ENCODE measurements at places on chromosomes 2 and 18.
A peak's percentile ranks its signal among the peaks of the same experiment; 100 is the strongest.

DNA sequence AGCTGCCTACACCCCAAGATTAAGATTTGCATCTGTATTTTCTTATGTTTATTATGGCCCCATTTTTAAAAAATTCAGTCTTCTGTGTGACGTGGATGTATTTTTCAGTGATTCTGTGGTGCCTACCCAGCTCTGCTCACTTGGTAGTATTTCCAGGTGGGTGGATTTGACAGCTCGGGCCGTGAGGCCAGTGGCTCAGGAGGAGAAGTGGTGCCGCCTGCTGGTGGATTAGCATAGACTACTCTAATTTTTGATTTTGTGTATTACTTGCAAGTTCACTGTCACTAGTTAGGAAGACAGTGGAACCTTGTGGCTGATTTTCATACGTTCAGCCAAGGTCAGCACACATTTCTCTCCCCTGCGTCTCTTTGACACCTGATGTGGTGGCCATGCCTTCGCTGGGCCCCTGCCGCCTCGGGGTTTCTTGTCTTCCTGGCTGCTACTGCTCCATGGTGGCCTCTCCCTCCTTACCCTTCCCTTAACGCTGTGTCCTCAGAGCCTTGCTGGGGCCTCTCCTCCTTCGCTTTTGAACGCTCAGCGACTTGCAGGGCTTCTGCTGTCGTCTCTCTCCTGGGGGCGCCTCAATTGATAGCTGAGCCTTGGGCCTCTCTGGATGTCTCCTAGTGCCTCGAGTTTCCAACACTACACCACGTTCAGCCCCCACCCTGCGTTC lies 89.4 kb downstream of the DGKD start:
- peak; percentile 62 for DNase-seq

- DNase-seq = no peak
These were observed 29.2 kb downstream of the HS6ST1 start for GRCh38 chr2:128289439-128289838.

DNA sequence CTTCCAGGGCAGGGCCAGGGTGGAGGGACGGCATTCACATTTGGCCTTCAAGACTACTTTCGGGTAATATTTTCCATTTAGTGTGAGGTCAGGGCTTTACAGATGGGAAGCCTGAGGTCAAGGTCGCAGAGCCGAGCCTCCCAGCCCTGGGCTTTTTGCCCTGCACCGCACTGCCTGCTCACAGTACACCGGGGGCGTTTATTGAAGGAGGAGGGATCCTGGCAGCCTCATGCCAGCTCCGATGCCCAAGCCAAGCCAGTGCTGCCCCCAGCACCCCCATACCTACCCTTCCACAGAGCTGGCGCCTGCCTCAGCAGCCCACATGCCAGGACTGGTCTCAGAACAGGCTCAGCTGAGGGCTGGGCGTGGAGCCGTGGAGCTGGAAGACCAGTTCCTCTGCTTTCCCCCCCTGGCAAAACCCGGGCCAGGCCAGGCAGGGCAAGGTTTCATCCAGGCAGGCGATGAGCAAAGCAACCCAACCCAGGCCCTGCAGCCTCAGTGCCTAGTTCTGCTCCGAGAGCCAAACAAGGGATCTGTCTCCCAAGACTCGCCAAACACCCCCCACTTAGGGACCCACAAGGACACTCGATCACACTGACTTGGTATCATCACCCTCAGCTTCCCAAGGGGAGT lies 11.9 kb downstream of the SDC1 start:
- DNase-seq = no peak

- peak; percentile 62 for DNase-seq
These were observed 80.0 kb downstream of the EXOC6B start for GRCh38 chr2:72745679-72746368.

GRCh38 chr18:7877609-7878008 lies 310.5 kb downstream of the PTPRM start:
- no peak for DNase-seq

DNA sequence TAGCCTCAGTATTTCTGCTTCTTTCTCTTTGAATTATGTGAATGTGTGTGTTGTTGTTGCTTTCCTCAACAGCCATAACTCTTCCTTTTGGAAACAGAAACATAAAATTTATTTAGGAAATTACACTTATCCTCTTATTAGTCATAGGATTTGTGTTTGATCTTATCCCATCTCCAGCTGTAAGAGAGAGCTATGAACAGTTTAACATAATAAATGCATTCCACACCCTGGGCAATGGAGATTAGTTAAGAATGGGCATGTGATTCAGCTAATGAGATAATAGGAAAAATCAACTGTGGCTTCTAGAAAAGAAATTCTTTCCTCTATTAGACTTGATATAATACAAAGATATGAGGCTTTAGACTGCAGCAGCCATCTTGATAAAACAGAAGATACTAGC lies 55.0 kb downstream of the SCN7A start:
- DNase-seq = no peak

DNA sequence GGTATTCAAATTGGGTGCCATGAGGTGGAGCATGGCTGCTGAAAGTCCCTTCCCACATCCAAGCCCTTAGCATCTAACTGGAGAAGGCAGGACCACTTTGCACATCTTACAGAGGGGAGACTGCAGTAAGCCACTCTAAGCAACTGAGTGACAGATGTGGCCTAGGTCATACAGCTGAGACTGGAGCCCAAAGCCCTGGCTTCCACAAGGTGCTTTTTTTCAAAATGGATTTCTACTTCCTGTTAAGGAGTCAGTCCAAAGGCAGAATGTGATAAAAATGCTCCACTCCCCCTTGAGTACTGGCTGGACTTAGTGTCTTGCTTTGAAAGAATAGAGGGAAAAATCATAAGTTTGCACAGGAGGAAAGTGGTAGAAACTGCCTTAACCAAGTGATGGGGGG lies 424.0 kb upstream of the SPRED2 start:
- no peak for DNase-seq

DNA sequence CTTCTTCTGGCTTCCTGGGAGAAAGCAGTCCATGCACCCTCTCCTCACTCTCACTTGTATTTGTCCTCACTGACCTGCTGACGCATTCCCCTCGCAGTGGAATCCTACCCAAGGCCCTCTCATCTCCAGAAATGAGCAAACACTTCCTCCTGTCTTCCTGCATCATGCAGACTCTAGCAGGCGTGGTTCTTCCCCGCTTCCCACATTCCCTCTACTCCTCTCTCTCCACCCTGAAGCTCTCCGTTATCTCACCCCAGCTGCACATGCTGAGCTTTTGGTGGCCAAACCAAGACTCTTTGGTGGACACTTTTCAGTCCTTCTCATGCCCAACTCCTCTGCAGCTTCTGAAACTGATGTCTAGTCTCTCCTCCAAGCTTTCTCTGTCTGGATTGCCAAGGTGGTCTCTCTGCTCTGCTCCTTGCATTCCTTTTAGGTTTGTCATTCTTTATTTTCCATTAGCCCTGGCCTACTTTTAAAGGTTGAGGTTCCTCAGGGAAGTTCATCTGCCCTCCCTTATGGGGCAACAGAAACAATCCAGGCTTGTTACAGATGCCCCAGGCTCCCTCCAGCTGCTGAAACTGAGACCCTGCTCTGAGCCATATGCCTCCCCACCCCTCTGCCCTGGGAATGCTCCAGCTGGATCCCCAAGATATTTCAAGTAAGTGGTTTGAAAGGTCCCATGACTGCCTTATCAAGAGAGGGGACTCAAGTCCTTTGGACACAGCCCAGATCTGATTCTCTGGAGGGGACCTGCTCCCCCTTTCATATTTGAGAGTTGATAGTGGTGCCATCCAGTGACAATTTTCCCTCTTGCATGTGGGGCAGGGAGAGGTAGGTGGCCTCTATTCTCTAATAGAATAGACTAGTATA lies 835 bp upstream of the IL18RAP start:
- no peak for DNase-seq

GRCh38 chr2:190908532-190908931 lies 27.9 kb downstream of the GLS start:
- DNase-seq = no peak

GRCh38 chr2:216363221-216363620 lies 9.1 kb downstream of the MARCHF4 start:
- no peak for DNase-seq

DNA sequence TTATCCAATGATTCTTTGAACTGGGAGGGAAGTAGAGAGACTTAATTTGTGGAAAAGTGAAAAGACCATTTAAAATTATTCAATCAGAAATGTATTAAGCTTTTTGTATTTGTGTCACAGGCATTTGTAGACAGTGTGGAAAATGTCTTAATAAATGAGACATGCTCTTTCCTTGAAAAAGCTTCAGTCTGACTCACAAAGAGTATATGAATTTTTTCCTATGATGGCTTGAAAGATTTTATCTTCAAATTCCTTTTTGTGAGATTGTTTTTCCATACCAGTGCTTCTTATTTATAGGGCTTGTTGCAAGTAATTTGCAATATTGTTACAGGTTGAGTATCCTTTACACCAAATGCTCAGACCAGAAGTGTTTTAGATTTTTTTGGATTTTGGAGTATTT lies 39.5 kb downstream of the STON1 start:
- no peak for DNase-seq

DNA sequence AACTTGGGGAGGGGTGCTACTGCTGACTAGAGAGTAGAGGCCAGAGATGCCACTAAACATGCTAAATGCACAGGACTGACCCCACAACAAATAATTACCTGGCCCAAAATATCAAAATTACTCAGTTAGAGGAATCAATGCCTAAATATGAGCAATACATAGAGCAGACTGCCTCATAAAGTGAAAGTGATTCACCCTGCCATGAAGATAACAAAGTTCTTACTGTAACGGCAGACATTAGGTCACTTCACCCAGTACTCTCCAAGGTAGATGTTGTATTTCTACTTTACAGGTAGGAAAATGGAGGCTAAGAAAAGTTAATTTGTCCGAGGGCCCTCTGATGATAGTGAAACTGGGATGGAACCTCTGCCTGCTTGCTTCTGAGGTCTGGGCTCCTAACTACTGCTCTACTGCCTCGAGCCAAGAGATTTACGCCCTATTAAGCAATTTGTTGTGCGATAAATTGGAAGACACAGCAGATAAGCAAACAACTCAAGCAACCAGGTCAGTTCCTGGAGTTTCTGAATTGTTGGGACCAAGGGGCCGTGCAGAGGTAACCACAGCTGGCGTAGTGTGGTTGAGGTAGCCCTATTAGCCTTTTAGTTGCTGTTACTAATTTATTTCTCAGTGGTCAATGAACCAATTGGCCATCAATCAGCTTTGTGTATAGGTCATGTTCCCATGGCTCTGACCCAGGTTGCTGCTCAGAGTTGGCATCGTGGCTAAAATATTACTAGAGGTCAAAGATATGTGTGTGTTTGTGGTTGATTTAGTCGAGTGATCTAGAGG lies 4.8 kb downstream of the DHRS9 start:
- DNase-seq = no peak

DNA sequence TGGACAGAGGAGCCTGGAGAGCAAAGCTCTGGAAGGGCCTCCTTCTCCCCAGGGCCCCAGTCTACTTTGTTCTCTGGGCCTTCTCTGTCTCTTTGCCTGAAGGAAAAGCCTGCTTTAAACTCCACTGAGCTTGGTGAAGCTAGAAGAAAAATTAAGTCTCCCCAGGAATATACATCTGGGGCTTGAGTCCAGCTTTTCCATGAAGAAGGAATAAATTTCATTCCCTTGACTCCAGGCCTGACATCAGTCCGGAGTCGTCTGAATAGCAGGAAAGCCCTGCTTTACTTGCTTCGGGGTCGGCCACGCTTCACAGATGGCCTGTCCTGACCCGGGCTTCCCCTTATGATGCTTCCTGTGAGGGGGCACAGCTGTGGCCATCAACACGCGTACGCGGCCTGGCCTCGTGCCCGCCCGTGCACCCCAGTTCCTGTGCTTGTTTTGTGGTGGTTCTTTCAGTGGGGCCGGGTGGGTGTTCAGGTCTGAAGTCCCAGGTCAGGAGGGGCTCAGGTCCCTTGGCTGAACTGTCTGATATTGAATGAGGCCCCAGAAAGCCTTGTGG lies 73.6 kb downstream of the ACOXL start:
- DNase-seq = no peak

GRCh38 chr2:230327418-230328154 lies 593 bp downstream of the SP140L start:
- peak; percentile 2 for DNase-seq

DNA sequence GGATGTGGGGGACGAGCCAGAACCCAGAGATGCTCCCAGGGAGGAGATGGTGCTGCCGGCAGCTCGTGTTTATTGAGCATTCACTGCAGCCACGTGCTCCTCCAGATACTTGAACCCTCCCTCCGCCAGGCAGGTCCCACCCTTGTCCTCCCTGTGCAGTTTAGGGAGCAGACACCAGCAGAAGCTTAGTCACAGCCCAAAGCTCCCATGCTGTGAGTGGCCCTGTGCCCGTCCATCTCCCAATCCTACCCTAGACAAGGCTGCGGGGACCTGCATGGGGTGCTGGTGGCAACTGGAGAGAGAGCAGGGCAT lies 176.5 kb upstream of the COPS8 start:
- no peak for DNase-seq

DNA sequence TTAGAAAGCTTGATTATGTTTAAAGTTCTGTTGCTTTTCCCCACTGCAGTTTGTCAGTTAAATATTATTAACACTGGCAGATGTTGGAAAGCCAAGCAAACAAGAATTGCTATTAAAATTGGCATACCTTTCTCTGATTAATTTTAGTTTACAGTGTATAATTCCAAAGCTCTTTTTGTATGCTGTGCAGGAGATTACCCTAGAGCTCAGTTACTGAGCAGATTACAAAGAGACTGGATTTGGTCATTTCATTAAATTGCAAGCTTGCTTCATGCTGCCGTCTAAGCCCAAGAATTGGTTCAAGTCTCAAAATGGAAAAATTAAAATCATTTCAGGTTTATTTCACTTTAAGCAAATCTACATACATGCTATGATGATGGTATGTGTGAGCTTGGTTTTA lies 2.3 kb downstream of the ASAP2 start:
- no peak for DNase-seq

DNA sequence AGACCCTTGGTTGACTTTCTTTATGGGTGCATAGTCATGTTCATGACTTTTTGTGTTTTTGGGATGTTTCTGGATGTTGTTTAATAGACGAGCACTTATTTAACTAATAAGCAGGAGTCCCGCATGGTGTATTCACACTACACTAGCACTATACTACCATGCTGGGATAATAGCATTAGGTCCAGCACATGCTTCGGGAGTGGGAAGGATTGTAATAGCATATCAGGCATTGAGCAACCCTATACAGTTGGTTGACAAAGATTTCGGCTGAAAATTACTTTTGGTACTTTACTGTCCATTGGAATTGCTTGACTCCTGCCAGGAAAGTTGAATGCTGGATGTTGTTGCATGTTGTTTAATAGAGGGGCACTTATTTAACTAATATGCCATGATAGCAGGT lies 2.8 kb downstream of the SH3RF3 start:
- DNase-seq = no peak

- DNase-seq = no peak
These were observed 1282.7 kb upstream of the GYPC start for GRCh38 chr2:125373293-125373692.
